ENCODE measurements at places on chromosomes 3 and 15. TPM values are rescaled to one million over a fixed set of nuclear protein-coding genes. Genes with fewer than 3 reads are reported as not detected.

Gene RTP1
- not detected for polyA plus RNA-seq

Gene ABHD10
- 12.6 TPM for polyA plus RNA-seq

Gene CHRNB4
- not detected for polyA plus RNA-seq

Gene EBLN2
- polyA plus RNA-seq = 1.0 TPM

Gene NR1I2
- polyA plus RNA-seq = not detected

Gene CSPG4
- polyA plus RNA-seq = 9.5 TPM

Gene SLC51B
- polyA plus RNA-seq = not detected

Gene GRK7
- polyA plus RNA-seq = not detected

Gene CYP8B1
- not detected for polyA plus RNA-seq
